Amniotic stem cell (primary cell): ENCODE measurements at places on chromosomes 11 and 22.

DNA sequence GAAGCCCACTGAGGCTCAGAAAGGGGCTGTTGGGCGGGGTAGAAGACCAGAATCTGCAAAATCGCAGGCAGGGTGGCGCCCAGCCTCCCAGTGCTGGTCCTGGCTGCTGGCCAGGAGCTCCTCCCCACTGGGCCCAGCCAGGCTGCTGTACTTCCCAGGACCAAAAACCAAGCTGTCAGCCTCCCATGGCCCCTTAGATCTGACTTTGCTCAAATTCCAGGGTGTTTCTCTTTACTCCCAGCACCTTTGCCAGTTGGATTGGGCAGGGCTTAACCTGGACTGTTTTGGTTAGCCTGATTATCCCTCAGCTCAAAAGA, 44.2 kb upstream of the WEE1 start:
- no peak for DNase-seq

DNA sequence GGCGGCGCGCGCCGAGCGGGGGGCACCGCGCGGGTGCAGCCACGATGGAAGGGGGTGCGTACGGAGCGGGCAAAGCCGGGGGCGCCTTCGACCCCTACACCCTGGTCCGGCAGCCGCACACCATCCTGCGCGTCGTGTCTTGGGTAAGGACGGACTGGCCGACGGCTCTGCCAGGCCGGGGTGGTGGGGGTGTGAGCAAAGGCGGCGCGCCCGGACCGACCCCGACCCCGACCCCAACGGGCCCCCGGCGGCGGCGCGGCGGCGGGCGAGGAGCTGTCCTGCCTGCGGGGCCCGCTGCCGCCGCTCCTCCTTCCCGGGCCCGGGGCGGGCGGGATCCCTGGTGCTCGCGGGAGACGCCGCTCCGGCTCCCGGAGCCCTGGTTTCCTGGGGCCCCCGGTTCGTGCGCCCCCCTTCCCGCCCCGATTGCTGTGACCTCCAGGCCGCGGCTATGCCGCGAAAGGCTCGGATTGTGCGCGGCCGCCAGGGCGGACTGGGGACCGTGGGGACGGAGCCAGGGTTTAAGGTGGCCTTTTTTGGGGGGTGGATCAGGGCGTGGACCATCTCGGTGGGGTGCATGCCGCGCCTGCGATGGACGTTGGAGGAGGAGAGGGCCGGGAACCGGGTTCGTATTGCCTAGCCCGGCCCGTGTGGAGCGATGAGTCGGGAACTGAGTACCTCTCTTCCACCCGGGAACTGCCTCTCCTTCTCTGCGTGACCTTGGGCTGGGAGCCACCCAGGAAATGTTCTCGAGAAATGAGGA, at the start of gene SYNGR1:
SYNGR1 (plus strand) TSS at position 25 of the 760 bp plus-strand sequence; CDS start at position 45, 20 bp downstream.
- no peak for DNase-seq

DNA sequence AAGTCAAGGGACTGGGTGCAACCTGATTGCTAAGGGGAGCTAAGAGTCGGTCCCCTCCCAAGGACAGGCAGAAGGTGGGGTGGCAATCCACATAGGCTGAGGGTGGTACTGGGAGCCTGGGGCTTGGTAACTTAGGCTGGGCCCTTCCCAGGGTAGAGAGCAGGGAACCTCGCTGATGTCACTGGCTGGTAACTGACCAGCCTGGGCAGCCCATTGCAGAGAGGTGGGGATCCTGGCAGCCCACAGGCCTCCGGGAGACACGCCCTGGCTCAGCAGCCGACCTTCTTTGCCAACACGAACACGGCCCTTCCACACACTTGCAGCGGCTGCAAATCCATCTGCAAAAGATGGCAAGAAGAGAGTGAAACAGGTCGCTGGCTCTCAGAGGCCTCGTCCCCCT, 25.4 kb downstream of the A4GALT start:
- no peak for DNase-seq

GRCh38 chr11:21461701-21462100, 731.2 kb upstream of the ANO5 start:
- DNase-seq: no peak

DNA sequence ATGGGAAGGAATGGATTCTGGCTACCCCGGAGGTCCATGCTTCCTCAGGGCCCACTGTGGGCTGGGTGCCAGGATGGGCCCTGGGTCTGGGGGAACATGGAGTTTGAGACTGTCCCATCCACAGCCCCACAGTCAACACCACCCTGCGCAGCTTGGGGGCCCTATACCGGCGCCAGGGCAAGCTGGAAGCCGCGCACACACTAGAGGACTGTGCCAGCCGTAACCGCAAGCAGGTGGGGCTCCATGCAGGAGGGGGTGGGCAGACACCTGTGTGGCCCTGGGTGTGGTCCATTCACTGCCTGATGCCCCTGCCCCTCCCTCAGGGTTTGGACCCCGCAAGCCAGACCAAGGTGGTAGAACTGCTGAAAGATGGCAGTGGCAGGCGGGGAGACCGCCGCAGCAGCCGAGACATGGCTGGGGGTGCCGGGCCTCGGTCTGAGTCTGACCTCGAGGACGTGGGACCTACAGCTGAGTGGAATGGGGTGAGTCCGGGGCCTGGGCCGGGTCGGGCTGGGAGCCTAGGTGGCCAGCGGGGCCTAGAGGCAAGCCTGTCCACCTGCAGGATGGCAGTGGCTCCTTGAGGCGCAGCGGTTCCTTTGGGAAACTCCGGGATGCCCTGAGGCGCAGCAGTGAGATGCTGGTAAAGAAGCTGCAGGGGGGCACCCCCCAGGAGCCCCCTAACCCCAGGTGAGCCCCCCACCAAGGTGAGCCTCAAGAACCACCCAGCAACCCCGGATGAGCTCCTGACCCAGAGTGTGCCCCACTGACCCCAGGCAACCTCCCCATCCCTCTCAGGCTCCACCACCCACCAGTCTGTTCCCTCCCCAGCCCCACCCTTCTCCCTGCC, 2.7 kb upstream of the RAB1B start:
- DNase-seq: no peak

- DNase-seq: no peak
These were observed 173.4 kb downstream of the NCAM1 start for GRCh38 chr11:113134626-113135025.

DNA sequence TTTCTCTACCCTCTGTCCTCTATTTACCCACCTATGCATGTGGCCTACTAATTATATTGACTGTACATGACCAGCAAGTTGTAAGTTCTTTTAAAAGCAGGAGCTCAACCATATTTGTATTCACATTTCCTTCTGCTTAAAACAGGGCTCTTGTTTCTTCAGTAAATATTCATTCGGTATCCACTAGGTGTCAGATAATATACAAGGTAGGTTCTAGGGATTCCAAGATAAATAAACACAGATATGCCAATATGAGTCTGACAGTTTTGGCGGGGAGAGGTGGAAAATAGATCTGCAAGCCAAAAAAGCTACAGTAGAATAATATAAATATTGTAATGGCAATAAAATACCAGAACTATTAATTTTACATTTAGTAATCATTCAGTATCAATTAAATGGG, 15.3 kb upstream of the RAB30 start:
- no peak for DNase-seq

DNA sequence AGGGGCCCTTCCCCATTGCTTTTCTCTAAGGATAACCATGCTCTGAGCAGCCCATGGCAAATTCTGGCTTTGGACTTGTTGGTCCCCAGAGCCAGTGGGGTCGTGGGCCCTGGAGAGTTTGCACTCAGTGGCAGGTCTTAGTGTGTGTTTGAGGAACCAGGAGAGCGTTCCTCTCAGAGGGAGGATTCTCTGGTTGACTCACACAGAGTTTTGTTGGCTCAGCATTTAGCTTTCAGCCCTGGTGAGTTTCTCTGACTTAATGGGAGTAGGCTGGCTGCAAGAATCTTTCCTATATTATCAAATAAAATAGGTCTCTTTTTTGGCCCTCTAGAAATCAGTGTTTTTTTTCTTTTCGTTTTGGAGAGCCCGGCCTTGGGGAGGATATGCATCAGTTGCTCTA, 20.9 kb downstream of the ST14 start:
- DNase-seq: no peak

- no peak for DNase-seq
These were observed 491.5 kb upstream of the LUZP2 start for GRCh38 chr11:24005202-24005876.

GRCh38 chr11:111795334-111795985, 29.3 kb upstream of the PPP2R1B start:
- no peak for DNase-seq

- DNase-seq: no peak
These were observed 34.1 kb upstream of the PARVB start for GRCh38 chr22:43990044-43990443.

DNA sequence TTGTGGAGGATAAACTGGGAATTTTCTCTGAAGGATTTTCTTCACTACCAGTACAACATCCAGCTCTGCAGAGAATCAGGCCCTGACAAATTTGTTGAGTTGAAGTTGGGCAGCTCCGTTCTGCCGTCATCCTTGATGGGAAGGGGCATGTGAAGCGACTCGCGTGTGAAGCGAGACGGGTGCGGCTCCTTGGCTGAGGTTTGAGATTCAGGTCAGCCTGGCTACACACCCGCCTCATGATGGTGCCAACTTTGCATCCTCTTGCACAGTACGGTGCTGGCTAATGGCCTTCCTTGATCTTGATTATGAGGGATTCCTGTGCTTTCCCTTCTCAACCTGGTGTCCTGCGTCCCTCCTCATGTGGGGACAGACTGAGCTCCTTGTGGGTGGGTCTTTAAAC, 19.7 kb upstream of the CDC42EP2 start:
- no peak for DNase-seq

DNA sequence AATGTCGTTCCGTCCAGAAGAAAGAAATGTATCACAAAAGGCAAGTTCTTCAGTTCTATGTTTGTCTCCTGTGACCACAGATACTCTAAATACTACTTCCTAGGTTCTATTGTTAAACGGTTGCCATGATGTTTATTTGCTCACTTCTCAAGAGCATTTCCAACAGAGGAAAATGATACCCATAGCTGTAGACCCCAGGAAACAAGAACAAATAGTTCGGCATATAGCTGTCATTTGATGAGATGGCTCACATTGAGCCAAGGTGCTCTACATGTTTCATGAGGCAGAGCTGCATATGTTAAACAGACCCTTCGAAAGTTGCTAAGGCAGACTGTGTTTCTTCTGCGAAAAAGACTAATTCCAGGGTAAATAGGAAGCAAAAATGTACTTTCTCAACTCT, 15.4 kb upstream of the ANGPTL5 start:
- no peak for DNase-seq

- DNase-seq: no peak
These were observed 37.9 kb downstream of the SCUBE2 start for GRCh38 chr11:9053316-9054035.

DNA sequence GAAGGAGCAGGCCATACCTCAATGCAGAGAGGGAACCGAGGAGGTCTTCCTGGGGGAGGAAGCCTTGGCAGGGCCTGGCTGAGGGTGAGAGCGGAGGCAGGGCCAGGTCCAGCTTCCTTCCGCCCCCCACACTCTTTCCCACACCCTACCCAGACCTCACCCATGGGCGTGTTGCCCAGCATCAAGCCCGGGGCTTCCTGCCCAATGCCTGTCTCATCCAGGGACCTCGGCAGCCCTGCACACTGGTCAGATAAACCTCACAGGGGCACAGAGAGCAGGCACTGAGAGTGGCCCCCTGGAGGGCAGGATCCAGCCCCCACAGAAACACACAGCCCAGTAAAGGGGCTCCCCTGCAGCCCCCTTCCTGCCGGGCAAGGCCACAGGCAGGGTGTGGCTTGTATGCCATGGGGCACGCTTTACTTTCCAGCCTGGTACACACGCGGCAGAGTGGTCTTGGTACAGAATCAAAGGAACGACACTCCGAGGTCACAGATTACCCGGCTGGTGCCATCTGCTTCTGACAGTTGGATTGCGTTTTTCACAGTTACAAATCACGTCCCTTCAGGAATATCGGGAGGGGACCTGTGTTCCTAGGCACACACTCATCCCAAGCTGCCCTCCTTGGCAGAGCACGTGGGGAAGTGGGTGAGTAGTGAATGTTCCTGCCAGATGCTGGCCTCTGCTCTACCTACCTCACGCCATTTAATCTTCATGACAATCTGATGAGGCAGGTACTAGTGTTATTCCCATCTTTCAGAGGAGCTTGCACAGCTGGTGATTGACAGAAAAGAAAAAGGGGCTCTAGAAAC, 20.0 kb upstream of the CD5 start:
- no peak for DNase-seq

DNA sequence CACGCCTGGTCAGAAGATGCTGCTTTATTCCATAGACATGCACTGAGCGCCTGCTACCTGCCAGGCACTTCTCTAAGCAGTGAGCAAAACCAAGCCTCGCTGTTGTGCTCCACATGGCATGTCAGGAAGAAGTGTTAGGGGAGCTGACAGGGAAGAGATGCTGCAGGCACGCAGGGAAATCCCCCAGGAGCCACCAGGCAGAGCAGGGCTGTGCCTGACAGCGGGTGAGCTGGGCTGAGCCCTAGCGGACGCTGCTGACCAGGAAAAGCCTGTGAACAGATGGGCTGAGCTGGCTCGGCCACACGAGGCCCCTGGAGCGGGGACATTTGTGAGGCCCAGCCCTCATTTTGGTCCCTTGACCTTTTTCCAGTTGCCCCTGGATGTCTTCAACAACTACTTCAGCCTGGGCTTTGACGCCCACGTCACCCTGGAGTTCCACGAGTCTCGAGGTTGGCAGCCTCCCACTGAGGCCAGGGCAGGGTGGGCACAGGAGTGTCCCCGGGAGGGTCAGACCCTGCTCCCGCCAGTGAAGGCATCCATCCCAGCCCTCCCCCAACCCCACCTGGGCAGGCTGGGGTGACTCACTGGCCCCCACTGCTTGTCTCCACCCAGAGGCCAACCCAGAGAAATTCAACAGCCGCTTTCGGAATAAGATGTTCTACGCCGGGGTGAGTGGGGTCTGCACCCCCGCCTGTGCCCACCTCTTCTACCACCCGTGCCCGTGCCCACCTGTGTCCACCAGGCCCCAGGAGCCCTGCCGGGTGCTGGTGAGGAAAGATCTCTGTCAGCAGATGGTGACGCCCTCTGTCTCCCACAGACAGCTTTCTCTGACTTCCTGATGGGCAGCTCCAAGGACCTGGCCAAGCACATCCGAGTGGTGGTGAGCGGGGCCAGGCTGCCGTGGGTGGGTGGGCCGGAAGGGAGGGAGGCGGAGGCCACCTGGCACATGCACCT, 7.4 kb upstream of the MDK start:
- DNase-seq: no peak

DNA sequence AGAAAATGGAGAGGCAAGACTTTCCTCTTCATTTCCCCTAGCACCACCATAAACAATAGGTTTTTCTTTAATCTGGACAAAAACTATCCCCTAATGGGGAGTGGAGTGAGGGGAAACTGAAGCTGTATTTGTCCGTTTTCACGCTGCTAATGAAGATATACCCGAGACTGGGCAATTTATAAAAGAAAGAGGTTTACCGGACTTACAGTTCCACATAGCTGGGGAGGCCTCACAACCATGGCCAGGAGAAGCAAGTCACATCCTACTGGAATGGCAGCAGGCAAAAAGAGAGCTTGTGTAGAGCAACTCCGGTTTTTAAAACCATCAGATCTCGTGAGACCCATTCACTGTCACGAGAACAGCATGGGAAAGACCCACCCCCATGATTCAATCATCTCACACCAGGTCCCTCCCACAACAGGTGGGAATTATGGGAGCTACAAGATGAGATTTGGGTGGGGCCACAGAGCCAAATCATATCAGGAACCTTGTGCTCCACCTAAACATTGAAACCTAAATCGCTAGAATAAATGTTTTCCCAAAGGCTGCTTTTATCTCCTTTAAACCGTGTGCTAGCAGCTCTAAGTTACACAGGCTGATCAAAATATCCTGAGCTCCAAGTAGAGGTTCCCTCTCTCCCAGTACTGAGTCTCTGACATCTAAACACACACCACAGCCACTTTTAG, 4.3 kb downstream of the UBQLN3 start:
- DNase-seq: no peak

GRCh38 chr11:1558775-1559110, 13.3 kb downstream of the DUSP8 start:
- DNase-seq: no peak
